AG08395 (cell line): ENCODE measurements at places on chromosomes 3 and 15.

DNA sequence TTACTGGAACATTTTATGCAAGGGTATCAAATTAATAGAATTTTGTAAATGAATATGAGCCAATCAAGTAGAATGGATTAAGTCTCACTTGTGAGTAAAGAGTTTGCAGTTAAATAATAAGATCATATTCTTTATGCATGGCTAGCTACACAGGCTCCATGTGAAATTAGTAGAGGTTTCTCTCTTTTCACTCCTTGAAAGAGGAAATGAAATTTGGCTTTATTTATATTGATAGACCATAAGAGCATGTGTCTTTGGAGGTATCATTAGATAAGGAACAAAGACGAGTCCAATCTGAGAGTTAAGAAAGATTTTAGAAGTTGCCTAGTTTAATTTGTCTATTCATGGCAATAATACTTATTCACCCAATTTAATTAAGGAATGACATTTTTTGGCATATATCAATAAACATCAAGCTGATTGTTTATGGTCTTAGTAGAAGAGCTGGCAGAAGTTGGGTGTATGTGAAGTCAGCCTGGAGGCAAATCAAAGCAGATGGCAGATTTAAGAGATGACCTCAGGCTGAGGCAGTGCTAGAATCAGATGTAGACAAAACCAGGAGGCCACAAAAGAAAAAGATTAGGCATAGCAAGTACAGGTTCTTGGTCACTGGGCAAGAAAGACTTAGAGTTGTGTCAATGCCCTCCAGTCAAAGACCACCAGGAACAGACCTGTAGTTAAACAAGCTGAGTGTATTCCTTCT, 406.5 kb upstream of the ARHGEF26 start:
- DNase-seq: no peak

DNA sequence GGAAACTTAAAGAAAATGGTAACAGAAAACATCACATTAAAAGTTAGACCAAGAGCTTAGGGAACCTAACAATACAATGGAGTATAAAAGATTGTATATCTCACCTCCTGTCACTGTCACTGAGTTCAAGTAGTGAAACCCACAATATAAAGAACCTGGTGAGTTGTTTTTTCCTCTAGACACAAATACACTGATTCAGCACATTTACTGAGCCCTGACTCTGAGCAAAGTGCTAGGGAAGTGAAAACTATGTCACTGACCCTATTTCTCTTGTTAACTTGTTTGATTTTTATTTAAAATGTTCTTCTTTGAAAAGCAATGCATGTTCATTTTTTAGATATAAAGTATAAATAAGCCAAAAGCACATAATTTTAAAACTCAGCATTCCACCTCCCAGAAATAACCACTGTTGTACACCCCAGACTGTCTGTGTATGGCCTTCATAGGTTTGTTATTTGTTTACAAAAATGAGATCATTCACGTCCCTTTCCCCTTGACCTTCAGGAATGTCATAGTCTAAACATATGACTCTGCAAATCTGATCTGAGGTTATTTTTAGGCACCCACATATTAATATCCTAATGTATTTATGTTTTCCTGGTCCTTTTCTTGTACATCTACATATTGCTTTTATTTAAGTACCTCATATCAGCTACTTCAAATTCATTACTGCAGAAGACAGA, 69.2 kb upstream of the CSTA start:
- DNase-seq: no peak

- DNase-seq: no peak
These were observed 203.8 kb upstream of the ATP10A start for GRCh38 chr15:26066896-26067295.

- DNase-seq: peak; percentile 53
These were observed 408 bp downstream of the WDR82 start for GRCh38 chr3:52277972-52278509.

GRCh38 chr3:119257654-119258410, 17.2 kb upstream of the B4GALT4 start:
- no peak for DNase-seq

- no peak for DNase-seq
These were observed 83.1 kb downstream of the PLCH1 start for GRCh38 chr3:155661760-155662159.

DNA sequence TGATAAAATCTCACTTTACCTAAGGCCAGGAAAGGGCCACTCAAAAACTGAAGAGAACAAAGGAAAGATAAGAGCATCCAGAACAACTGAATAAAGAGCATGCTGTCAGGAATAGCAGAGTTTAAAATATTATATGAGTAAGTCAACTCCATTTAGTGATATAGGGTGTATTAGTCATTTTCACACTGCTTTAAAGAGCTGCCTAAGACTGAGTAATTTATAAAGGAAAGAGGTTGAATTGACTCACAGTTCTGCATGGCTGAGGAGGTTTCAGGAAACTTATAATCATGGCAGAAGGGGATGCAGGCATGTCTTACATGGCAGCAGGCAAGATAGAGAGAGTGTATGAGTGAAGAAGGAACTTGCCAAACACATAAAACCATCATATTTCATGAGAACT, 778.0 kb upstream of the NECTIN3 start:
- DNase-seq: no peak

DNA sequence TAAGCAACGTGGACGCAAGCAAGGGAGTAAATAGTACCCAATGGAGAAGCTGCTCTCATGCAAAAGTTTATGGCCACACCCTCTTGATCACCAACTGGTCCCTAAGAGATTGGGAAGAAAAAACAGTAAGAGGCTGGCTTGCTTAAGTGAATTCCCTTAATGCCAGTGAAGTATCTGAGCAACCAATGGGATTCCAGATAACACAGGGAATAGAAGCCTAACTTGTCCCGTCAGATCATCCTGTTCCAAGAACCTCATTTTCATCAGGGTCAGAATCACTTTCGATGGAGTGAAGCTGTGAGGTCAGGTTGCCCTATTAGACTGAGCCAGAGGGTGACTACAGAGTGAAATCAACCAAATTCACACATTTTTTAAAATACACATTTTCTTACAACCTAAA, 104.3 kb downstream of the CD47 start:
- DNase-seq: no peak

DNA sequence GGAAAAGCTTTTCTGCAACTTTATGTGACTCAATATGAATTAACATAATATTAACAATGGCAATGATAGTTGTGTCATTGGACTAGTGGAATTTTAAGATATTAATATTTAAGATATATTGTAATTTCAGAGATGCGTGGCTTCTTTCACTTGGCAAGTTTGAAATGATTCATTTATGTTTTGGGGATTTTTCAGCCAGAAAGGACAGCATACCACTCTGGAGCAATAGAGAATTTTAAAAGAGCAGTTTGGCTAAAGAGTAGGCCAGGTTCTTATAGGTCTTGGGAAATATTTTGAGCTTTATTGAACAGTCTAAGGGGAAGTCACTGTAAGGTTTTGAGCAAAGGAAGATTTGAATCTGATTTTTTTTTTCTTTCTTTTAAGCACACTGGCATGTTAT, 16.5 kb downstream of the GMPS start:
- DNase-seq: no peak

- no peak for DNase-seq
These were observed 71.8 kb upstream of the GCNT3 start for GRCh38 chr15:59539799-59540198.

- peak; percentile 37 for DNase-seq
These were observed 61.3 kb upstream of the CMTM8 start for GRCh38 chr3:32176989-32177701.

GRCh38 chr3:23797491-23797890, 8.3 kb upstream of the UBE2E1 start:
- no peak for DNase-seq

- no peak for DNase-seq
These were observed 19.2 kb upstream of the MFGE8 start for GRCh38 chr15:88932271-88932874.

DNA sequence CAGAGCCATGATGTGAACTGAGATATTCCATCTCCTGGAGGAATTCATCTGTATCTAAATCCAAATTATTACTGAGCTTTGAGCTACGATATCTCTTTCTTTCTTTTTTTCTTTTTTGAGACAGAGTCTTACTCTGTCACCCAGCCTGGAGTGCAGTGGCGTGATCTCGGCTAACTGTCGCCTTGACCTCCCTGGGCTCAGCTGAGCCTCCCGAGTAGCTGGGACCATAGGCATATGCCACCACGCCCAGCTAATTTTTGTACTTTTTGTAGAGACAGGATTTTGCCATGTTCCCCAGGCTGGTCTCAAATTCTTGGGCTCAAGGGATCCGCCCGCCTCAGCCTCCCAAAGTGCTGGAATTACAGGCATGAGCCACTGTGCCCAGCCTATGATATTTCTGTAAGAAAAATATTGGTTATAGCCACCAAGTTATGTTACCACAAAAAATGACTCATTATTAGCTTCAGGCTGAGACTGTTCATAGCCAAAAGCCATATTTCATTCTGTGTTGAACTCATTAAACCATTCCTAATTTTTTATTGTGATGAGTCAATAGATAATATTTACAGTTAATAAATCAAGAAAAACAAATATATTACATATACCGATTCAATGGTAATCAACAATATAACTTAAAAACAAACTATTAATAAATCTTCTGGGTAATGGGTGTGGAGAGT, 27.1 kb upstream of the SLC30A4 start:
- peak; percentile 74 for DNase-seq

DNA sequence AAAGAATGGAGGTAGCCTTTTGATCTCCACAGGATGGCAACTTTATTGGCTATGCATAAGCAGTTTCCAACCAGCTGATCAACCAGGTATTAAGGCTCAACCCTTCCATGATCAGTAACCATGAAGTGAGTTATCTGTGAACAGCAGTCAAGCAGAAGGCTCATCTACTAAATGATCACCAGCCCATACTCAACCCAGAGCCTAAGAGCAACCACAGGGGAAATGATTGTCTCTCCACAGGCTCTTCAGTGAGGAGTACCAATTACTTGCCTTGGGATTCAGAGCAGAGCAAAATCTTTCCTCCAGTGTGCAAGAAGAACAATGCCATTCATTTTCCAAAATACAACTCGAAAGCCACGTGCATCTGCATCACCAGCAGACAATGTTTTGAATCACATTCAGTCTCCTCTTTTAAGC, 754.8 kb downstream of the ROBO1 start:
- DNase-seq: no peak

- DNase-seq: no peak
These were observed 100.6 kb downstream of the CHSY1 start for GRCh38 chr15:101151288-101151687.

GRCh38 chr3:159560214-159560979, 428.2 kb upstream of the IL12A start:
- no peak for DNase-seq

DNA sequence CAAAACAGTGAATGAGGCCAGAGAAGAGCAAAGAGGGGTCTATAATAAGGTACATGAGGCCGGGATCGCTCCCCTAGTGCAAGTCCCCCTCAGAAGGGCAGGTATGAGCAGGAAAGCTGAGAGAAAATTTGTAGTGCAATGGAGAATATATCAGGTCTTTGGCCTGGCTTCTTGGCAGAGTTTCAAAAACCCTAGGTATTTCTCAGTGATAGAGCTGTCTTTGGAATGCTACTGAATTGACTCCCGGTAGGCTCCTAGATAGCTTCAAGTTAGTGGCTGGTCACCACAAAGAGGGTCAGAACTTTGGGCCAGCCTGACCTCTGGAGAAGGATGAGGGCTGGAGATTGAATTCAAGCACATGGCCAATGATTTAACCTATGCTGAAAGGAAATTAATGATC, 30.6 kb upstream of the OXTR start:
- no peak for DNase-seq

DNA sequence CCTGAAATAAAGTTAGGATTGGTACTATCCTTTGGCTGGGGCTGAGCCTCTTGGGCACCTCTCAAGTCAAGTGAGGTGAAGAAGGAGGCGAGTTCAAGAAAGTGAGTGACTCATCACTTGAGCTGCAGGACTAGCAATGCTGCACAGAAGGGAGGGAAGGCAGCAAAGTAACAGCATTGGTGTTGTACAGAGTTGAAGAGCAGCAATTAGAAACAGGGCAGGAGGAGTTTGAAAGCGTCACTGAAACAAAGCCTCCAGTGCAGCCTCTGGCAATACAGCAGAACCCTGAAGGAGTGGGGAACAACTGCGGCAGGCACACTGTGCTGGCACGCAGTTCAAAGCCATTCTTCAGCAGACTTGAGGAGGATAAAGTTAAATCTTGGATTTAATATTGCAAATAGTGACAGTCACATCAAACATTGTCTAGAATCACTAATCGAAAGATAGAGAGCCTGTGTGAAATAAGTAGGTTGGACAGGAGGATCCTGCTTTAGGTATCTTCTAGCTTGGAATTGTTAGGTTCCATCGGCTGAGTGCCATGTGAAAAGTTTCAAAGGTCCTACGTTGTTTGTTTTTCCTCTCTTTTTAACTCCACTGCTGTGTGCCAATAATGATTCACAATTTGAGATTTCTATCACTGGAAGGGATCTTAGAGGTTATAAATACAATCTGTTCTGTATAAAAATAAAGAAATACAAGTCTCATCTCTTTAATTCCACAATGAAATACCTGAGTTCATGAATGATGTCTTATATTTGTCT, 479.8 kb downstream of the NAALADL2 start:
- peak; percentile 74 for DNase-seq

DNA sequence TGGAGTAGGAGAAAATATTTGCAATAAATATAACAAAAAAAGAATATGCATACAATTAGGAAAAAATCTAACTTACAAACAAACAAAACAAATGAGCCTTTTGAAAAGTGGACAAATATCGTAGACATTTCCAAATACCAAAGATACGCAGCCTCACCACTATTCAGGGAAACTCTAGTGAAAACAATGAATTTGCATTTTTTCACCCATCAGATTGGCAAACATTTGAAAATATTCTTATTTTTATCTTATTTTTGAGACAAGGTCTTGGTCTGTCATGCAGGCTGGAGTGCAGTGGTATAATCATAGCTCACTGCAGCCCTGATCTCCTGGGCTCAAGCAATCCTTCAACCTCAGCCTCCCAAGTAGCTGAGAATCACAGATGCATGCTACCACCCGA, 15.5 kb downstream of the AP3S2 start:
- no peak for DNase-seq

DNA sequence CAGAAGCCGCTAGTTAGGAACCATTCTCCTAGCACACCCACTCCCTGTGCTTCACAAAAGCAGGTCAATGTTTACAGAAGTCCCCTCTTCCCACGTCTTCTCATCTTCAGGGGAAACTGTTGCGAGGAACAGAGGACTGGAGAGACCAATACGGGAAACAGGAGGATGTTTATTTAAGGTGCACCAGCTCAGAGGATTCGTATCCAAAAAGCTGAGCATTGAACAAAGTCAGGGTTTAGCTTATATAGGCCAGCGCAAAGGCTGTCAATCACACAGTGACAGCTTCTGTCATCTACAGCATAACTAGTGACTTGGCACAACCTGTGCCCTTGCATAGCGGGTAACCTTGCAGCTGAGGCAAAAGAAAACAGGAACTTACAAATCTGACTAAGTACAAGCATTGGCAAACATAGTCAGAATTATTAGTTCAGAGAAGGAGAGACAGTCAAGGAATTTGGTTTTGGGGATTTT, 61.3 kb downstream of the ZDHHC19 start:
- no peak for DNase-seq

GRCh38 chr3:156577736-156578135, 22.8 kb upstream of the SSR3 start:
- DNase-seq: peak; percentile 27

- no peak for DNase-seq
These were observed 4.1 kb downstream of the CELF6 start for GRCh38 chr15:72315706-72316370.
